ENCODE measurements at places on chromosomes 6 and 20.

- no peak for DNase-seq
Observed at GRCh38 chr6:52834481-52834880, 6.1 kb downstream of the GSTA5 start.

DNA sequence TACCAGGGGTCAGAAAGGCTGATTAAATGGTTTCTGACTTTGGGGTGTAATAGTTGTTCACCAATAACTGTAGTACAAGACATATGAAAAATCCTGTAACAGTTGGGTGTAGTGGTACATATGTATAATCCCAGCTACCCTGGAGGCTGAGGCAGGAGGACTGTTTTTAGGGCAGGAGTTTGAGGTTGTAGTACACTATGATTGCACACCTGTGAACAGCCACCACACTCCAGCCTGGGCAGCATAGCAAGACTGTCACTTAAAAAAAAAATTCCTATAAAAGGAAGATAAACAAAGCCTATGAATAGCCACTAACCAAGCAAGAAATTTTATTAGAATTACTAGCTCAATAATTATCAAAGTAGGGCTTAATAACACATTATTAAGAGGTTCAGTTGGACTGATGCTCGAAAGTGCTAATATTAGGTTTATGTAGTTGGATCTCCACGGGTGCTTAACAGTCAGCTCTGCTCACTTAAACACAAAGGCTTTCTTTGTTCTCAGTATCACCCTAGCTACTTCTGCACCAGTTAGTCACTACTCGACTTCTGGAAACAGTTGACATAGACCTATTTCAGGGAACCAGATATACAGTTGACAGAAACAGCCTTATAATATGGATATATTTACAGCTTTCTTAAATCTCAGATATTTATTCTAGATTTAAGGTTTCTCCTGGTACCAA, 113.0 kb downstream of the MTFR2 start:
- DNase-seq: no peak

DNA sequence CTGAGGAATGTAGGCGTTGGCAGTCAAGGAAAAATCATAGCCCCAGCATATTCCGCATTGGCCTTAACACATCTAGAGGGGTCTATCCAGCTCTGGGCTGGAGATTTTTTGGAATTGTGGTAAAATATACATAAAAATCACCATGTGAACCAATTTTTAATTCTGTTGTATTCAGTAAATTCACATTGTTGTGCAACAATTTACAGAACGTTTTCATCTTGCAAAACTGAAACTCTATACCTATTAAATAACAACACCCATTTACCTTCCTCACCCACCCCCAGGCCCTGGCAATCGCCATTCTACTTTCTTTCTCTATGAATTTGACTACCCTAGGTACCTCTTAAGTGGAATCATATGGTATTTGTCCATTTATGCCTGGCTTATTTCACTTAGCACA, 6.8 kb upstream of the JAG1 start:
- no peak for DNase-seq

DNA sequence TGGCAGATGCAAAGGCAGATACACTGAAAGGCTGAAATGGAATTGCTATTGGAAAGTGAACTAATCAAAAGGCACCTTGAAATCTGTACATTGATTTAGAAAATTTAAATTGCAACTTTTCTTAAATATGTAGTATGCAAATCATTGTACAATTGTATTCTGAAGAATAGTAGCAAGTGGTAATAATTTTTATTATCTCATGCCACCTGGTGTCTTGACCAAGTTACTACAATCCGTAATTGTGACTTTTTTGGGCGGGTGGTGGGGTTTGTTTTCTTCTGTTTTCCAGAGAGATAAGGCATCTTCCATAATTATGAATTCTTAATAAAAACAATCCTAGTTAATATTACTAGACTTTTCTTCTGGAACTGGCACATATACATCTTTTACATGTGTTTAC, 12.5 kb upstream of the BCKDHB start:
- DNase-seq: peak; percentile 34

GRCh38 chr6:14372734-14373489, 255.3 kb downstream of the CD83 start:
- DNase-seq: no peak

- no peak for DNase-seq
Observed at GRCh38 chr6:169906688-169907418, 155.4 kb downstream of the ERMARD start.

GRCh38 chr6:68400396-68400795, 234.7 kb upstream of the ADGRB3 start:
- DNase-seq: no peak

DNA sequence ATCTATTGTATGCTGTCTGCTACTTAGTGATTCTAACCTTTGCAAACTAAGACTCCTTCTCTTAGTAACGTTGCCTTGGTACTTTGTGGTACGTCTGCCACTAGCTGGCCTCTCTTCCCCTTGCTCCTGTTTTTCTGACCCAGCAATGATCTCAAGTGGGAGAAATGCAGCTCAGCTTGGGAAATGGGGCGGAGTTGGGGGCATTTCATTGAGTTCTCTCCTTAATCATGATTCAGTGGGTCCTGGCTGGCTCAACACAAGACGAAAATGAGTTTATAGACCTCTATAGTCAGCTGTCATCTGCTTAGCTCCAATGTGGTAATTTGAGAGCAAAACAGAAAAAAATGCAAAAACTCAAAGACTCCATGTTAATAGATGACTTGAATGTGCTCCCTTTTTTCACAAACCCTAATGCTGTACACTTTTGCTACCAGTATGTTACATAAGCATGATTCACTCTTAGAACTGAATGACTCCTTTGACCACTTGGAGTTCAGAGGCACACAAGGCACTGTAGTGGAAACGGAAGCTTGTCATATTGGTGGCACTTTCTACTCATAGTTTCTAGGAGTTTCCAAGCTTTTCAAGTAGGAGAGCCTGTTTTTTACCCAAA, 55.3 kb upstream of the SOX4 start:
- no peak for DNase-seq

DNA sequence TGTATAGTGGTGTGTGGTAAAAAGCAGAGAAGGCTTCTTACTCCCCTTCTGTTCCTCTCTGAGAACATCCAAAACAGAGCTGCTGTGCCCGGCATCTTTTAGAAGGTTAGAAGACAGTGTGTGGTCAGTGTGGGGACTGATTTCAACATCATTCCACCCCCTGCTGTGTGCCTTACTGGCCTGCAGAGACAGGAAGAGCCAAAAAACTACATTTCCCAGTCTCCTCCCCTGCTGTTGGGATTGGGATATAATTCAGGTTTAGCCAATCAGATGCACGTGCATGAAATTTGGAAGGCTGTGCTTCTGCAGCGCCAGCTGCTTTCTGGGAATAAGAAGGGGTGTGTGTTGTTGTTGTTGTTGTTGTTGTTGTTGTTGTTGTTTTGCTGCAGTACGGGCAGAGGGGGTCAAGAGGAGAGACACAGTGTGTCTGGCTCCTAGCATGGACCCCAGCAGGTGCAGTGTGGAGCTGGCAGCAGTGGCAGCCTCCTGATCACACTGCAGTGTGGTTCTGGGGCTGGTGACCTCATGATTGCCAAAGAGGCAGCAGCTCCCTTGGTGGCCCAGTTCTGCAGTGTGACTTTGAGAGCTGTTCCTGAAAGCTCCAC, 74.7 kb downstream of the MRPL14 start:
- no peak for DNase-seq

GRCh38 chr6:26333476-26334297, 31.3 kb upstream of the BTN3A2 start:
- no peak for DNase-seq
